HFFc6 (cell line): ENCODE measurements at places on chromosomes 7 and 10. TPM values are rescaled to one million over a fixed set of nuclear protein-coding genes. Genes with fewer than 3 reads are reported as not detected.
A peak's percentile ranks its signal among the peaks of the same experiment; 100 is the strongest.

GRCh38 chr10:109784236-109784635 is 139.1 kb downstream of the XPNPEP1 start:
- DNase-seq: peak; percentile 46

- DNase-seq: no peak
Observed at GRCh38 chr10:48782386-48782785, 97.7 kb downstream of the WDFY4 start.

- no peak for DNase-seq
Observed at GRCh38 chr10:11317936-11318670, 293.3 kb downstream of the USP6NL start.

DNA sequence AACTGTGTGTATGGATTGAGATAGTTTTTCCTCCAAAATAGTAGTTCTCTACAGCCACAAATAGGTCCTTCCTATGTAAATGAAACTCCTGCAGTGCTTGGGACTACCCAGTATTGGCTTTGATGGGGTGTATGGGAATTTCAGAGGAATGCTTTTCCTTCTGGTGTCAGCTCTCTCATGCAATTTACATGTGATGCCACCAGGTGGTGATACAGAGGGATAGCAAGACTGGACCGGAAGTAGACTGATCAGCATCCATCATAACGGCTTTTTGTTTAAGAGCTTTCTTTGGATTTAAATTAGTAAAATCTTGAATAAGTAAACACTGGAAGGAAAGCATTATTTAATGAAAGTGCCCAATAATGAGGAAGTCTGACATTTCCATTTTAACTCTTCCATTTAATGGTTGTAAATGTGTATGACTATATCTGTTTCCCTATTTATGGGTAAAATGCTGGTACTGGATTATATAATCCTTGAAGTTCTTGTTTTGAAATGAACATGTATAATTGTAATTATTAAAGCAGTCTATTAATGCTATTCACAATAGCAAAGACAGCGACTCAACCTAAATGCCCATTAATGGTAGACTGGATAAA is 22.7 kb downstream of the DYNC1I1 start:
- no peak for DNase-seq

- DNase-seq: no peak
Observed at GRCh38 chr7:26166684-26167266, 14.8 kb downstream of the NFE2L3 start.

DNA sequence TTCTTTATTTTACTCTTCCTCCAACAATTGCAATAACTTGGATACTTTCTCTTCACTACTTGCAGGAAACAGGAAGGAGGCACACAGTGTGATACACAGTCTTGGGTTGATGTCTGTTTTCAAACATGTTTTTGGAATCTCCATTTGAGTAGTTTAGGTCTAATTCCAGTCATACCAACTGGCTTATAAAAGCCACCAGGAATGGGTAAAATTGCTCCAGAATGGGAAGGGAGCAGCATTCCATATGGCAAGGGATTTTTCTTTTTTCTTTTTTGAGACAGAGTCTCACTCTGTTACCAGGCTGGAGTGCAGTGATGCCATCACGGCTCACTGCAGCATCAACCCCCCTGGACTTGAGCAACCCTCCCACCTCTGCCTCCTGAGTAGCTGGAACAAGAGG is 545.1 kb upstream of the GALNT17 start:
- DNase-seq: no peak

DNA sequence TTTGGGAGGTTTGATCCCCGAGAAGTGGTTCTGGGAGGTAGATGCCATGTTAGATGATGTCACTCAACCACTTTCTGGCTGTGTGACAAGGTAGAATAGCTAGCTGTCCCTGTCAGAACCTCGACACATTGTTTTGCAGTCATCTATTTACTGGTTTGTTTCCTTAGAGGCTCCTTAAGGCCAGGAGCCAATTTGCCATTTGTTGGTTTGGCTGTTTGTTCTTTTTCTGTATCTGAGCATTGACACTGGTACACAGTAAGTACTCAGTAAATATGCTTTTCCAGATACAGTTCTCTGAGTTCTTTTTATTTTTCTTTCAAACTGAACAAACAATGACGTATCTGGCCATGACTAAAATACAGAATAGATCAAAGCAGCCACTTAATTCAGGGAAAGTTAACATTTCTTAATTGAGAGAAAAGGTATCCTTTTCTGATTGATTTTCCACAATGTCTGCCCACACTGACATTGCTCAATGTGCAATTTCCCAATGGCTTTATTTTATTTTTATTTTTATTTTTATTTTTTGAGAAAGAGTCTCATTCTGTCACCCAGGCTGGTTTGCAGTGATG is 121.6 kb downstream of the SPAG6 start:
- DNase-seq: no peak

GRCh38 chr7:93855797-93856196 is 34.8 kb downstream of the TFPI2 start:
- no peak for DNase-seq

GRCh38 chr10:5973069-5973468 is 4.3 kb downstream of the IL15RA start:
- DNase-seq: no peak

DNA sequence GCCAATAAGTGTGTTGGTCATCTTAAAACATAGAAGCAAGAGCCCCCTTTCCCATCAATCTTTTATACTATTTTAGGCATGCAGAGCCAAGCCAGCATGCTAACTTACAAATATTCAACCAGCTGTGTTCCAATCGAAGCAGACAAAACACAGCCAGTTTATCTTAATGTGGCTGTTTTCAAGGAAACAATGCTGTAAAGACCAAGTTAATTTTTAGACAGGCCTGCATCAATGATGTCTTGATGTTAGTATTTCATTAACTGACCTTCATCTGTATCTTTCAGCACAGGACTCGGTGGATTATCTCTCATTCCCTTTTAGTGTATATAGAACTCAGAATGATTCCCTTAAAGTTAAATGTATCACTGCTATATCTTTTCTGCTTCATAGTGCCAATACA is 262.0 kb upstream of the ZWINT start:
- no peak for DNase-seq

PTPRN2 gene
- total RNA-seq: 0.14 to 0.24 TPM (median 0.21 TPM) in 3 replicates

SHH gene
- not detected in 3 replicates for total RNA-seq

FHIP2A gene
- total RNA-seq: 32.8 to 38.8 TPM (median 35.1 TPM) in 3 replicates

ACSM6 gene
- not detected in 3 replicates for total RNA-seq

KLF14 gene
- not detected in 3 replicates for total RNA-seq

NOD1 gene
- 2.8 to 3.1 TPM (median 2.9 TPM) in 3 replicates for total RNA-seq

SPDYE6 gene
- not detected in 3 replicates for total RNA-seq

ACBD7 gene
- 0.48 to 0.97 TPM (median 0.54 TPM) in 3 replicates for total RNA-seq

COPG2 gene
- 18.1 to 24.4 TPM (median 21.3 TPM) in 3 replicates for total RNA-seq

NUTM2A gene
- 0.06 to 0.17 TPM in 2 of 3 replicates, not detected in the other for total RNA-seq

TBL2 gene
- 37.0 to 58.0 TPM (median 46.0 TPM) in 3 replicates for total RNA-seq

PAPOLB gene
- not detected in 3 replicates for total RNA-seq
